Uterus (tissue), 4 donors: ENCODE measurements at places on chromosomes 3 and 15. TPM values are rescaled to one million over a fixed set of nuclear protein-coding genes. Genes with fewer than 3 reads are reported as not detected.

STRA6 gene
- total RNA-seq: 0.26 TPM

STRIT1 gene
- not detected for total RNA-seq

RBMS3 gene
- total RNA-seq: 73.7 TPM

RAB6B gene
- 1.5 TPM for total RNA-seq

CCR9 gene
- not detected for total RNA-seq

GRCh38 chr3:32283304-32283703 lies 44.8 kb downstream of the CMTM8 start:
- H3K27me3 ChIP-seq: no peaks in the 10 kb centered on the region
- no peaks in the 10 kb centered on the region for H3K36me3 ChIP-seq
- H3K4me3 ChIP-seq: no peak overlapping the region
- DNase-seq: peak; percentile 16

GRCh38 chr3:14363379-14363778 lies 39.0 kb upstream of the SLC6A6 start:
- no peak overlapping the region for H3K27ac ChIP-seq
- DNase-seq: no peak
- H3K4me3 ChIP-seq: no peak overlapping the region

DNA sequence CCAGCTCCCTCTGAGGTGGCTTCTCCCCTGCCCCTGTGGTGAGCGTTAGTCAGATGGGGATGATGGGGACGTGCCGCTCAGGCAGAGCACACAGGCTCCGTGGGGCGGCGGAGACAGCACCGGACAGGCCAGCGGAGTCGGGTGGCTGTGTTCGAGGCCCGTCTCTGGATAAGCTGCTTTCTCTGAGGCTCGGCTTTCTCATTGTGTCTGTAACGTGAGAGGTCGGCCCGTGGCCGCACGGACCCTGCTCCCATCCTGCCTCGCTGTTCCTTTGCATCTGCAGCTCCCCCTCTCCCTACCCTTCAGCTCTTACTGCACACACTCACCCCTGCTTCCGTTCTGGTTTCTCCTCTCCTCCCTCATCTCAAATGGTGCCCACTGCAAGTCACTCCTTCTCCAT lies 62.5 kb downstream of the FAM43A start:
- no peaks in the 10 kb centered on the region for H3K36me3 ChIP-seq
- H3K27me3 ChIP-seq: no peaks in the 10 kb centered on the region
- DNase-seq: no peak
- H3K4me1 ChIP-seq: no peaks in the 10 kb centered on the region
- H3K4me3 ChIP-seq: no peak overlapping the region

GRCh38 chr3:151145713-151146070 lies 57.3 kb downstream of the GPR171 start:
- H3K4me1 ChIP-seq: no peaks in the 10 kb centered on the region
- H3K4me3 ChIP-seq: no peak overlapping the region
- H3K27ac ChIP-seq: no peak overlapping the region
- H3K36me3 ChIP-seq: no peaks in the 10 kb centered on the region
- H3K27me3 ChIP-seq: no peaks in the 10 kb centered on the region
- no peak for DNase-seq

DNA sequence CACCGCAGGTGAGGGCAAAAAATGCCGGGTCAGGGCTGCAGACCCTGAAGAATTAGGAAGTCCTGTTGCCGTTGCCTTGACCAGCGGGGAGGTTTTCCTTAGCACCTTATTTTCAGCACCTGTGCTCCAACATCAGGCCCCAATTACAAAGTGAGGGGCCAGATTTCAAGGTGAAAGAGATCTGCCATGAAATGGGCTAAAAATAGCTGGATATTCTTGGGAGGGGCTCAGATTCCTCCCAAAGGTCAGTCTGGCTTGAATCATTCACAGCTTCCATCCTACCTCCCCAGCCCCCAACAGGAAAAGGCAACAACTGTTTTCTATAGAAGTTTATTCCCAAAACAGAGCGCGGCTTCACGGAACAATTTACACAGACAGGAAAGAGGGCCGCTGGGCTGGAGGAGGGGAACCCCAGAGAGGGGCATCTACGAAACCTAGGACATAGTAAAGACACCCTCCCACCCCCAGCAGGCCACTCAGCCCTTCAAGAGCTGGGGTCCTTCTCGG lies 941 bp upstream of the SLC26A6 start:
- DNase-seq: no peak
- peak overlapping the region; percentile 77 for H3K27ac ChIP-seq
- no peaks in the 10 kb centered on the region for H3K36me3 ChIP-seq
- H3K4me1 ChIP-seq: peaks cover 5% of the 10 kb centered on the region

- H3K4me3 ChIP-seq: no peak overlapping the region
- H3K27ac ChIP-seq: no peak overlapping the region
- DNase-seq: no peak
- no peaks in the 10 kb centered on the region for H3K36me3 ChIP-seq
- H3K4me1 ChIP-seq: no peaks in the 10 kb centered on the region
- no peaks in the 10 kb centered on the region for H3K27me3 ChIP-seq
Measured at GRCh38 chr15:52150043-52150825, 37.7 kb upstream of the BCL2L10 start.

GRCh38 chr3:21792176-21792575 lies 41.2 kb upstream of the ZNF385D start:
- no peaks in the 10 kb centered on the region for H3K4me1 ChIP-seq
- no peak for DNase-seq
- H3K27me3 ChIP-seq: no peaks in the 10 kb centered on the region
- no peak overlapping the region for H3K27ac ChIP-seq
- H3K36me3 ChIP-seq: no peaks in the 10 kb centered on the region

GRCh38 chr3:126557761-126558160 lies 971 bp downstream of the C3orf22 start:
- H3K27ac ChIP-seq: no peak overlapping the region
- H3K4me3 ChIP-seq: no peak overlapping the region
- H3K36me3 ChIP-seq: no peaks in the 10 kb centered on the region
- H3K27me3 ChIP-seq: no peaks in the 10 kb centered on the region
- no peaks in the 10 kb centered on the region for H3K4me1 ChIP-seq

GRCh38 chr3:57152151-57153143 lies 12.7 kb downstream of the IL17RD start:
- no peaks in the 10 kb centered on the region for H3K27me3 ChIP-seq
- peak overlapping the region; percentile 82 for H3K27ac ChIP-seq

DNA sequence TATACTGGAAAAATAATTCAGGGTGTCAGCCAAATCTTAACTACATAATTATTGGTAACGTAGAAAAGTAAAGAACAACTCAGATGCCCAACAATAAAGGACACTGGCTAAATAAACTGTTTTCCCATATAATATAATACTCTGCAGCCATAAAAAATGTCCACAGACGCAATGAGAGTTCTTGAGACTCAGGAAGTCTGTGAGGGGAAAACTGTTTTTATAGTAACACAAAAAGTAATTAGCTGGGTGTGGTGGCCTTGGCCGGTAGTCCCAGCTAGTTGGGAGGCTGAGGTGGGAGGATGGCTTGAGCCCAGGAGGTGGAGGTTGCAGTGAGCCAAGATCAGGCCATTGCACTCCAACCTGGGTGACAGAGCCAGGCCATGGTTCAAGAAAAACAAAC lies 5.5 kb upstream of the UBR1 start:
- no peaks in the 10 kb centered on the region for H3K27me3 ChIP-seq
- H3K4me1 ChIP-seq: no peaks in the 10 kb centered on the region
- H3K4me3 ChIP-seq: no peak overlapping the region
- H3K27ac ChIP-seq: no peak overlapping the region

GRCh38 chr3:28290863-28291300 lies 49.5 kb downstream of the CMC1 start:
- H3K36me3 ChIP-seq: no peaks in the 10 kb centered on the region
- DNase-seq: no peak
- no peaks in the 10 kb centered on the region for H3K4me1 ChIP-seq

GRCh38 chr15:68340726-68341671 lies 63.5 kb downstream of the FEM1B start:
- H3K4me3 ChIP-seq: no peak overlapping the region
- peaks cover 14% of the 10 kb centered on the region for H3K4me1 ChIP-seq
- no peaks in the 10 kb centered on the region for H3K36me3 ChIP-seq
- H3K27ac ChIP-seq: peak overlapping the region; percentile 83
